ENCODE measurements at places on chromosomes 2 and 18.

GRCh38 chr2:236178890-236179235 is 10.7 kb upstream of the GBX2 start:
- DNase-seq, result no peak

GRCh38 chr2:15084826-15085489 is 452.4 kb downstream of the LRATD1 start:
- DNase-seq, result no peak

DNA sequence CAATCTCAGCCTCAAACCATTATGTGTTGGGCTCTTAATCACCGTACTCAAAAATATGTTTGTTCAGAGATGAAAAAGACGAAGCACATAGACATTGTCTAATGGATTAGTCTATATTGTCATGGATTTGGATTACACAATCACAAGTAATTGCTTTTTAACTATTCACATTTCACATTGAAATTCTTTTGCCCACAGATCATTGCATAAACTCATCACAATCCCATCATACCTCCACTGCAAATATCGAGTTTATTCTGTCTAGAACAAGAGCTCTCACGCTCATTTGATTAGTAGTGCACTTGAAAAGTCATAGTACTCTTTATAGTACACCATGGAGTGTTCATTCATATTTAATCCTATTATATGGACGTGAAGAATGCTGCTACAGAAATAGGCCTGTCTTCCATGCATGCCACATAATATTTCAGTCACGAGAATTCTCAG is 97.9 kb upstream of the SOX11 start:
- no peak for DNase-seq

- DNase-seq, result peak; percentile 10
These were observed 76.6 kb upstream of the GRB14 start for GRCh38 chr2:164697688-164698461.

GRCh38 chr2:228197504-228197903 is 16.0 kb upstream of the SPHKAP start:
- DNase-seq, result no peak

- DNase-seq, result no peak
These were observed 64.7 kb downstream of the RAPH1 start for GRCh38 chr2:203470371-203470770.

GRCh38 chr2:203763241-203763937 is 57.0 kb downstream of the CD28 start:
- DNase-seq, result no peak

- no peak for DNase-seq
These were observed 161.0 kb upstream of the UNC80 start for GRCh38 chr2:209610631-209611030.

DNA sequence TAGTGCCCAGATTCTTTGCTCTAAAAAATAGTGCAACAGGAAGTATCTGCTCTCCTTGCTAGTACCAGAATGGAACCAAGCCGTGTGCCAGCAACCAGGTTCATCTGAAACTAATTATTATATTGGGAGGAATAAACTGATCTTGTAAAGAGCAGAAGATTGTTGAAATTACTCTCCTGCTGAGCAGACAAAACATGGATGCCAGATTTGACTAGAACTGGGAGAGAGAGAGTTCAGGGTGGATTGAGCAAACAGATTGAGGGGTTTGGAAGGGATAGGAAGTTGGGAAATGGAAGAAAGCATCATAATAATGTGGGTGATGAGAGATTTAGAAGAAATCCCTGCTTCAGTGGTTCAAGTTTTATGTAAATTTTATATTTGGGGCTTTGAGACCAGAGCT is 160.1 kb upstream of the RASGRP3 start:
- no peak for DNase-seq

DNA sequence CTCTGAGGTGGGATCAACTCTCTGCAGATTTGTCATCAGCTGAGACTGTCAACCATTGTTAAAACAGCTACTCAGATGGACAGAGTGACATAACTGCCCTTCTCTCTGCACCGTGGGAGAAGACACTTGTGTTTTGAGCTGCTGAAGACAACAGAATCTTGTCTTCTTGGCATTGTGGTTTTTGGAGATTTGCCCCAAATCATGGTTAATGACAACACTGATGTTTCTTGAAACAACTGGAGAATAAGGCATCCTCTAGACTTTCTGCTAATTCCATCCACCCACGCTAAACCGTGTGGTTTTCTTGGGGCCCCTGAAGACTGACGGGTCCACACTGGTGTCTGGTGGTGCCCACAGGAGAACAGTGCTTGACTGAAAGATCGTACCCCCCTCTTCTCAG is 39.5 kb downstream of the SH3BP4 start:
- no peak for DNase-seq

DNA sequence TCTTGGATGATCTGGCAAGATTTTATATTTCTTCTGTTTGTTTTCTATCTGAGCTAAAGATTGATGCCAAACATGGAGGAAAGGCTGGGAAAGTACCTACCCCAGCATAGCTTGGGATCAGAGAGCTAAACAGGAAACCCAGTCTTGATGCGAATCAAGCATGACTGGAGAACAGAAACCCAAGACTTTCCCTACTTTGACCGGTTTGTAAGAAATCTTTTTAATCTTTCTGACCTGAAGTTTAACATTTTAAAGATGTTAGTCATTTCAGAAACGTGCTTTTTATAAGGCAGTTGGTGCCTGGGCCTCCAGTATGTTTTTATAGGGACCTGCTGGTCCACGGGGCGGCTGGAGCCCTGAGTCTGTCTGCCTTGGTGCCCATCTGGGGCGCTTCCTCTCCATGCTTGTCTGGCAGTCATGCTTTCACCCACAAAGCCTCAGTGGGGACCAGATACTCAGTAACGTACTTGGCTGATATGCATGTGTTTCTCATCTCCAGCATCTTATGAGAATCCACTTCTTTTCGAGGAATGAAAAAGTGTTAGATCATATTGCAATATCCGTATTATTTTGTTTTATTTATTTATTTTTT is 266.5 kb downstream of the PTGR3 start:
- no peak for DNase-seq

- no peak for DNase-seq
These were observed 132.3 kb downstream of the UXS1 start for GRCh38 chr2:106061611-106062349.

Data from common myeloid progenitor, CD34-positive (primary cell).